ENCODE measurements at places on chromosomes 5 and 9. TPM values are rescaled to one million over a fixed set of nuclear protein-coding genes. Genes with fewer than 3 reads are reported as not detected.

- no peak for DNase-seq
Observed at GRCh38 chr9:110926828-110927487, 111.3 kb downstream of the LPAR1 start.

- DNase-seq, result no peak
Observed at GRCh38 chr9:80191108-80191507, 619.3 kb downstream of the TLE4 start.

- DNase-seq, result no peak
Observed at GRCh38 chr5:97545886-97546535, 363.0 kb upstream of the RIOK2 start.

DNA sequence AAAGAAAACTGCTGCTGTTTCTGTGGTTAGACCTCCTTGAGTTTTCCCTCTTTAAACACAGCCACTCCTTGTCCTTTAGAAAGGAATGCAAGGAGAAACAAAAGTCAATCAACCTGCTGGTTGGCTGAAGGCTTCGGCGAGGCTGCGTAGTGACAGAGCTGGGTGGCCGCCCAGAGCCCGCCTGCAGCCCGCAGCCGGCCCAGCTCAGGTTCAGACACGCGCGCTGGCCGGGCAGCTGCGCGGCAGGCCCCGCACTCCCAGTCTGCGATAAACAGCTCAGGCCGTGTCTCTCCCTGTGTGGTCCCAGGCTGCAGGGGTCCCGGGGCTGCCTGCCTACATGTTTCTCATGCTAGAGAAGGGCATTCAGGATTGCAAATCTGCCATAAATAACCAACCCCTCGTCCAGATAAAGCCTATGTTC is 115.4 kb downstream of the HSD17B3 start:
- peak; percentile 88 for DNase-seq

Gene GPR151
- total RNA-seq, result not detected

Gene NMUR2
- not detected for total RNA-seq

DNA sequence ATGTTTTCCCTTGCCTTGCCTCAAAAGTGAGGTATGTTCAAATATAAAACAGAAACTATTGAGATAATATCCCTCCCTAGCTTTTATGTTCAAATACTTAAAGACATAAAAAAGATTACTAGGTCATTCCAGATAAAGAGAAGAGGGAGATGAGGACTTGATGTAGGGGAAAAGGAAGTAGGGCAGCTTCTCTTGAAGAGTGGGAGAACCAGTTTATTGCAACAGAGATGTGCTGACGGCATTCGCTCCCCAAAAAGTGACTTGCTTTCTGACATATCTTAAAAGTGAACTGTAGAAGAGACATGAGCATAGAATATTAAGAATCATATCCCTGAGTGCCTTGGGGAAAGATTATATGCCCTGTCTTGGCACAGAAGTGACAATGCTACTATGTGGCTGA is 330.2 kb upstream of the NREP start:
- DNase-seq, result no peak

Gene PCDHGB6
- 22.1 TPM for total RNA-seq

Gene MARCOL
- total RNA-seq, result not detected

DNA sequence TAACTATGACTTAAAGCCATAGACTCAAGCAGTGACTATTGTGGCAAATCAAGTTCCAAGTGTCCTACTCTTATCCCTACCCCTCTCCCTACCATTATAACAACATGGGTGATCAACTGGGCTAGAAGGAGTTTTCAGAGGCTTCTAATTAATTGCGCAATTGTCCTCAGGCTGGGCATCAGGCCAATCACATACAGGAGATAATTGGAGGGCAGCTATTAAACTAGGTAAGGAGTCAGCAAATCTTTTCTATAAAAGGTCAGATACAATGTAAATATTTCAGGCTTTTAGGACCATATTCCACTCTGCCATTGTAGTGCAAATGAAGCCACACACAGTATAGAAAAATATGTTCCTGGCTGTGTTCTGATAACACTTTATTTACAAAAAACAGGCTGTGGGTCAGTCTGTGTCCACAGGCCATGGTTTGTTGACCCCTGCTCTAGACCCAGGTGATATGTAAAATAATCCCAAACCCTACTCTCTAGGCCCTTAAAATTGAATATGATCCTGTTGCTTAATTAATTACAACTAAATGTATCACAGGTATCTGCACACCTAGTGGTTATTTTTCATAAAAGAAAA is 141.4 kb upstream of the PIK3R1 start:
- DNase-seq, result no peak

Gene EPB41L4A
- total RNA-seq, result 2.7 TPM

GRCh38 chr5:154756009-154756867 is 1.1 kb downstream of the LARP1 start:
- peak; percentile 54 for DNase-seq

- DNase-seq, result no peak
Observed at GRCh38 chr9:109974918-109975276, 194.9 kb downstream of the PALM2AKAP2 start.

Gene JMY
- total RNA-seq, result 13.0 TPM

Gene TGFBI
- 16.4 TPM for total RNA-seq

- DNase-seq, result no peak
Observed at GRCh38 chr5:43711496-43711895, 108.5 kb downstream of the NNT start.

Gene KIF12
- total RNA-seq, result 0.59 TPM

Gene SPATA31D4
- not detected for total RNA-seq

Gene NR4A3
- 0.26 TPM for total RNA-seq

DNA sequence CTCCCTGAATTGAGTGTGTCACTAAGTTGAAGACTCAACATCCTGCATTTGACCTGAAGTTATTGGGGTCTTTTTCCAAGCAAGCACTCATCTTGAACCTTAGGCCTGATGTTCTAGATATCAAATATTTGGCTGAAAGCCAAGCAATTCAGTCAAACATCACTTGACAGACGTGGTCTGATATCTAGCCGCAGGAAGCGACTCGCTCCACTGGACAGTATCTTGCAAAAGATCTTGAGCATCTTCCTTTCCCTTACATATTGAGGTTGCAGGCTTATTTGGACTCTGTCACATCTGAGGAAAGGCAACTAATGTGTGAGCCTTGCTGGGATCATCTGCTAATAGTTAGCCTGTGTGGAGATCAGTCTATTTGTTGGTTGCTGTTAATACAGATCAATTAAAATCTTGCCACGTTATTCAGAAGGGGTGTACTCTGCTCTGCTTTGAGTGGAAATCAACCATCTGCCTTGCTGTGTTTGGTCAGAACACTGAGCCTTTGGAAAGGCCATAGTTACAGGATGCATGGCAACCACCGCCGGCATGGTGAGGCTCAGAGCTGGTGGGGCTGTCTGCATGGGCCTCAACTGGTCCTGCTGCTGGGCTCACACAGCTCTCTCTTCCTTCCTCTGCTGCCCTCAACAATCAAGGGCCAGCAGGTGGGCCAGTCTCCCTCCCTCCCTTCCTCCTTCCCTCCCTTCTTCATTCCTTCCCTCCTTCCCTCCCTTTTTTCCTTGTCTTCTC is 166.9 kb upstream of the KLF9 start:
- no peak for DNase-seq

DNA sequence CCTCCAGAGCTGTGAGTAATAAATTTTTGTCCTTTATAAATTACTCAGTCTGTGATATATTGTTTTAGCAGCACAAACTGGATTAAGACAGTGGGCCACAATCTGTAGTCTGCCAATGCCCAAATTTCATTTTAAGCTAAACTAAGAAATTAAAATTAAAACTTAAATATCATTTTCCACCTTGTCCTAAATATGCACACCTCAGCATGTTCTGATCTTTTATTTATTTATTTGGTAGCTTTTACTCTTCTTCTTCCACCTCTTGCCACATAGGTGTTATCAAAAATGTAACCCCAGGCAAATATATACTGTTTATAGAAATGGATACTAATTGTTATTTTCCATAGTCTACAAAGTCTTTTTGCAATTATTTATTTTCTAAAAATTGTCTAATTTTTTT is 1102.2 kb upstream of the COX7C start:
- DNase-seq, result no peak

Gene TMEM215
- total RNA-seq, result not detected

DNA sequence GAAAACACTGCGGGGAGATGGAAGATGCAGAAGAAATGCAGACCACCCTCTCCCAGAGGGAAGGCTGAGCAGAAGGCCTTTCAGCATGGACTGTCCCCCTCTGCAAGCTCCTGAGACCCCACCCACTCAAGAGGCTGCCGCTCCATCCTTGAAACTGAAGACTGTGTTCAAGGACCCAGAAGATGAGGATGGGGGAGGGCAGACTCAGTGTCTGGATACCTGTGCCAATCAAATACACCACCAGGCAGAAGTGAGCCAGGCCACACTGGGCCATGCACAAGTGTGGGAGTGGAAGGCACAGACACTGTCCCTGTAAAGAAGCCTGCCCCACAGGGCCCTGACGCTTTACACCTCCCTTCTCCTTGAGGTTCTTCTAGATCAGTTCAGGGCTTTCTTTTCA is 40.0 kb upstream of the IPPK start:
- DNase-seq, result no peak

- DNase-seq, result no peak
Observed at GRCh38 chr9:4344946-4345345, 45.1 kb upstream of the GLIS3 start.

DNA sequence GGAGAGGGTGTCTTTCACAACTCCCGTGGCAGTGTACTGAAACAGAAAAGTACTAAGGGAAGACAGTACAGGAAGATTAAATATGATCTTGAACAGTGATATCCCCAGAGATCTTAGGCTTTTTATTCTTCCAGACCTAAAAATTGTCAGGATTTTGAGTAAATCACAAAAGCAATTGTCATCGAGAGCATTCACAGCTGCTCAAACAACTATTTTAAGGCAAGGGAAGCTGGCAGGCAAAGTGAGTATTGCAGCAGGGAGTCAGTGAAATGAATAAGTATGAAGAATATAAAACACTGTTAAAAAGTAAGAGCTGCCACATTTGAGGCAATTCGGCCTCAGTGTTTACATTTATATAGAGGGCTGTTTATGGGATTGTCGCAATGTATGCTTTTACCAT is 479.0 kb downstream of the CAAP1 start:
- no peak for DNase-seq

- no peak for DNase-seq
Observed at GRCh38 chr5:67581203-67581602, 384.6 kb upstream of the CD180 start.

DNA sequence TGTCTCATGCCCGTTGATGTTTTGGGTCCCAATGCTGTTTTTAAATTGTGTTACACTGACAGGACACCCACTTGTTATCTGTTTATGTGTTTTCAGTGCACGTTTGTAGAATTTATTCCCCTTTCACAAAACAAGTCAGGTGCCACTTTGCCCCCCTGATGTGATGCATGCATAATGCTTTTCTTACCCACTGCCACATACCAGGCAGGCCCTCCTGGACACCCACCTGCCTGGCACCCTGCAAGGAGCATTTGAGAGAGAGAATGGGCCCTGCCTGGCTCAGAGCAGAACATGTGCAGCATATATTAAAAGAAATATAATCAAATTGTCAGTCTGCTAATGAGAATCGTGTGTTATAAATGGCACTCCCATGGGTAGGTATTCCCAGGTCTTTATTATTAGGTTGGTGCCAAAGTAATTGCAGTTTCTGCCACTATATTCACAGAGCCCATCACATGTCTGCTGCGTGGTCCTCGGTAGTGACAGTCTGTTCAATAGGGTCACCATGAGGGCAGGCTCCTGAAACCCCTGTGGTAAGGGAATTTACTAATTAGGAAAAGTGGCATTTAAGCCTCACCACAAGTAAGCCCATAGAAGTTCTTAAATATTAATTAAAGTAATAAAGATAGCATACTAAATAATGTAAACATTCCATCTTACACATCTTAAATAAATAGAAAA is 52.2 kb upstream of the CKMT2 start:
- no peak for DNase-seq

DNA sequence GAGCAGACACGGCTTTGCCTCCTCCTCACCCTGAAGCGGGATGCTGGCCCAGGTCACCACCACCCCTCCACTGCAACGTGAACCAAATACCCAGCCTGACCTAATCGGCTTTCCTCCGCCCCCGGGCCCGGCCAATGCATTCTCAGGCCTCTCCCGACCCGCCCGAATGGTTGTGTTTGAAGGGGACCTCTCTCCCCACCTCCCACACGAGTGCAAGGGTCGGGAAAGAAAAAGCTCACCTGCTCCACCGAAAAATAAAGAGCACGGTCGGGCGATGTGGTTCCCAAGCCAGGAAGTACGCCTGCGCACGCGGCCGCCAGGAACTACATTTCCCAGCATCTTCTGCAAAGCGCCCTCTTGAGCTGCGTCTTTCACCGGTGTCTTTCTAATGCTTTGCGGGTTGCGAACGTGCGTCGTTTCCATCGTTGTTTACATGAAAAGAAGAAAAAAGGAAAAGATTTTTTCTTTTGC is at the start of gene ZNF883:
Gene ZNF883 (minus strand): TSS at position 282 of the 471 bp plus-strand sequence.
- DNase-seq, result peak; percentile 74

- no peak for DNase-seq
Observed at GRCh38 chr5:157993986-157994691, 135.2 kb upstream of the CLINT1 start.

Gene IRX4
- total RNA-seq, result not detected

- DNase-seq, result no peak
Observed at GRCh38 chr5:122478741-122479442, 166.9 kb downstream of the SNCAIP start.

Gene TNC
- 54.9 TPM for total RNA-seq

DNA sequence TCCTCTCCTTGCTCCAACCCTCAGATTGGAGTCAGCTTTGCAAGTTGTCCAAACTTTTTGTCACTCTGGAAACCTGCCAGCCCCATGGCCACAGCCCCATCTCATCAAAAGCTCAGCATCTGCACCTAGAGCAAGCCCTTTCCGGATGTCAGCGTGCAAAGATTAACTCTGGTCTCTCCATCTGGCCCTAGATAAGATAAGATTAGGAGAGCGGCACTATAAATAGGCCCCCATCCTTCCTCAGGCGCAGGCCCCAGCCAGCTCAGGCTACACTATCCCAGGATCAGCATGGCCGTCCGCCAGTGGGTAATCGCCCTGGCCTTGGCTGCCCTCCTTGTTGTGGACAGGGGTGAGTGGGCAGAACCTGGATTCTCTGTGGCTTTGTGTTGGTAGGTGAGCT is at the start of gene SPINK4:
Gene SPINK4 (plus strand): TSS at position 247 of the 400 bp plus-strand sequence. CDS start 42 bp downstream, at position 289.
- no peak for DNase-seq

Measured in neural progenitor cell (in vitro differentiated cells).